ENCODE measurements at places on chromosomes 3 and 15.

DNA sequence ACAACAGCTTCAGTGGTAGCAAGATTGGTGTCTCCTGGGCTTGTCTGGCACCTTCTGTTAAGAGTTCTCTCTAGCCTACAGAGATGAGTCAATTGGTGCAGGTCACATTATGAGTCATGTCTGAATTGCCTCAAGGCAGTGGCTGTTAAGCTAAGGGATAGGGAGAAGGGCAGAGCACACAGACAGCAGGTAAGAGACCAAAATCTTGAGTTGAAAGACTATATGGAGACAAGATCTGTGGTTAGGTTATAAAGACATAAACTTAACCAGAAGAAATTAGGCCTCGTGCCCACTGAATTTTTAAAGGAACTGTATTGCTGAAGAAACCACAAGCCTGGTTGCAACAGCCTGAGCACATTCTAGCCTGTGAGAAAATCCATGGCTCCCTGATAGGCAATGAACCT, 19.2 kb upstream of the KPNA1 start:
- peak; percentile 96 for DNase-seq

GRCh38 chr3:165775824-165776223, 61.4 kb downstream of the BCHE start:
- DNase-seq: no peak

DNA sequence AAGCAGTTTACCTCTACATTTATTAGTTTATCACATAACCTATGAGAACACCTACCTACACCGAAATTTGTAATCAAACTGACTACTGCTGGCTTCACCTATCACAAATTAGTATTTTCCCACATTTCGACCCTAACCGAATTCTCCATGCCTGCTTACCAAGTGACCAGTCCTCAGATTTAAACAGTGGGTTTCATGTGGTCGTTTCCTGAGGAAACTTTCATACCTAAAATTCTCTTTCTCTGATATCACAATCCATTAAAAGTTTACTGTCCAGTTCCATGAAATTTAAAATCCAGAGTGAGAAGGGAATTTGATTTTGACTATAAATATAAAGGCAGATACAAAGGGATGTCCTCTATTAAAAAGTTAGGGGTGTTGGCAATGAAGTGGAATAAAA, 1.9 kb downstream of the PLOD2 start:
- no peak for DNase-seq

- no peak for DNase-seq
Measured at GRCh38 chr3:101248736-101249135, 71.6 kb downstream of the IMPG2 start.

- no peak for DNase-seq
Measured at GRCh38 chr15:83352119-83352518, 67.7 kb upstream of the BNC1 start.

- DNase-seq: peak; percentile 96
Measured at GRCh38 chr3:157499342-157499963, 3.8 kb downstream of the VEPH1 start.

DNA sequence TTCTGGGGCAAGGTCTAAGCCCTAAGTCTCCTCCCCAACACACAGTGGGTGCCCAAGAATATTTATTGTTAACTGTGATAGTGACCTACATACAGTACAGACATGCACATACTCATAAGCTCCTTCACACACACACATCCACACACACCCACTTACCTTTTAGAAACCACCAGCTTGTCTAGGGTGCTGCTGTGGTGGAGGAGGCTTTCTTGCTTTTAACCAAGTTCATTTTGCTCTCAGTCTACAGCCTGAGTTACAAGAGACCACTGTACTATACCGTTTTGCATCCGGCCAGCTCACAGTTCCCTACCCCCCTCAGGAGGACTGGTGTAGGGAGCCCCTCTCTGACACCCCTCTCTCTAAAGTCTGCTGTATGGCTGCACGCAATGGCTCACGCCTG, 16.7 kb downstream of the DAPK2 start:
- no peak for DNase-seq

GRCh38 chr3:40923143-40923542, 276.2 kb upstream of the CTNNB1 start:
- DNase-seq: no peak

GRCh38 chr3:25043749-25044148, 384.3 kb upstream of the RARB start:
- DNase-seq: no peak

GRCh38 chr3:6448011-6448410, 412.9 kb upstream of the GRM7 start:
- no peak for DNase-seq

- DNase-seq: no peak
Measured at GRCh38 chr3:87088430-87088992, 97.6 kb upstream of the VGLL3 start.

DNA sequence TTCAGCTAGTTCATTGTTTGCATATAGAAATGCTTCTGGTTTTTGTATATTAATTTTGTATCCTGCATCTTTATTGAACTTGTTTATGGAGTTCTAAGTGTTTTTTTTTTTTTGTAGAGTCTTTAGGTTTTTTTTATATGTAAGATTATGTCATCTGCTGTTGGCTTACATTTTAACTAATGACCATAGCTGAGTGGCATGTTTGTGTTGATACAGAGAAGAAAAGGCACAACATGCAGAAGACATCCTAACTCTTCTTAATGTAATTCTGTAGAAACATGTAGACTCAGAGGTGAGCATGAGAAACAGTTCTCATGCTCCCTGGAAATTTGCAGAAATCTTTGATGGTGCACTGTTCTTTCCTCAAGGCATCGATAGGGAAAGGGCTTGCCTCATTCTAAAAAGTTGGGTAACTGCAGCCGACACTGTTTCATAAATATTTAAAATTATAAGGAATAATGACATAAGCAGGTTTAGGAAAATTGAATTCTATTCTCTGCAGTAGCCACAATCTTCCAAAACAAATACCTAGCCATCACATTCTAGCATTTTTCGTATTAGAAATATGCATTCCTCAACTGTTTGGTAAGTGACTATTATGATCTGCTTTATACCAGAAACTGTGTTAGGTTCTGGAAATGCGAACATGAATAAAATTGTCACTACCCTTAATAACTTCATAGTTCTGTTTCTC, 499.6 kb upstream of the KCNMB2 start:
- no peak for DNase-seq

DNA sequence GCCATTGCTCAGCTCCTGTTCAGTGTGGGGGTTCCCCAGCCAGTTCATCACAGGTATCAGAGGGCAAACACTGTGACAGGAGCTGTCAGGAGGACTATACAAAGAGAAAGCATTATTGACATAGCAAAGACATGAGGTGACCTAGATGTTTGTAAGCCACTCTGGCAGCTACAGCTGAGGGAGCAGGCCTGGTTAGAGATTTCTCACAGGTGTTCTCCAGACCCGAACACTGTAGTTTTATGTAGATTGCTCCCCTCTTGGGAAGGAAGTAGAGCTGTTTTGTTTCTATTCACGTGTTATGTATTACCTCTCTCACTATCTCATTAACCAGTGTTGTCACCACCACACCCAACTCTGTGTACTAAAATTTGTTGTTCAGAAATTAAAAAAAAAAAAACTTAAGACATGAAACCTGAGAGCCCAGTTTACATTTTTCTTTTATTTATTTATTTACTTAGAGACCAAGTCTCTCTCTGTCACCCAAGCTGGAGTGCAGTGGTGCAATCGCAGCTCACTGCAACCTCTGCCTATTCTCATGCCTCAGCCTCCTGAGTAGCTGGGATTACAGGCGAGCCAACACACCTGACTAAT, 123.7 kb downstream of the RBPMS2 start:
- peak; percentile 56 for DNase-seq

- no peak for DNase-seq
Measured at GRCh38 chr3:56940976-56941375, 119.5 kb upstream of the SPATA12 start.

DNA sequence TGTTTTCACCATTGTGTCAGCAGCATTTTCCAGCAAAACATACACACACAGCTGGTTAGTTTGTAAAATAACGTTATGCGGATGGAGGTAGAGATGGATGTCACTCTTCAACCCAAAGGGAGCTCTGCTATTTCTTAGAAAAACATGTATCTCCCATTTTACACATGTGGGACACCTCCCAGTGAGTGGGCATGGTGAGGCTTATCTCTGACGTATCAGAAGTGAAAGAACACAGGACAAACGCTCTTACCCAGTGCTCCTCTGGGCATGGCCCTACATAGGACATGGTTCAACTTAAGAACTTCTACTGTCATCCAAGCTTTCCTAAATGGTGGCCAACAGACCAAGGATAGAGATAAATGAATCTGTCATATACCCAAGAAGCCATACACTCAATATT, 2.1 kb downstream of the FAM240A start:
- no peak for DNase-seq

DNA sequence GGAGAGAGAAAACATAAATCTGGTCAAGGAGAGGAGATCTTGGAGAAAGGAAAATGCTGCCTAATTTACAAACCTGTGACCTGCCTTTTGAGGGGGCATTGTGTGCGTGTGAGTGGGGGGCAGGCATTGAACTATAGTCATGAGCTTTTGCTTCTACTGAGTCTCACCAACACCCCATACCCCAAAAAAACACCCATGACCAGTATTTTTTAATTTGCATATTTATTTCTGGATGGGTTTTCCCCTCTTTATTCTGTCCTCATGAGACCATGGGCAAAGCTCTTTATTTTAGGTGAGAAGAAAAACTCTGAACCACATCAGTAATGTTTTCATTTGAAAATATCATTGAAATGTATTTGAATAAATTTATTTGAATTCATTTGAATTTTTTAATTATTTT, 20.6 kb downstream of the CD80 start:
- DNase-seq: no peak

DNA sequence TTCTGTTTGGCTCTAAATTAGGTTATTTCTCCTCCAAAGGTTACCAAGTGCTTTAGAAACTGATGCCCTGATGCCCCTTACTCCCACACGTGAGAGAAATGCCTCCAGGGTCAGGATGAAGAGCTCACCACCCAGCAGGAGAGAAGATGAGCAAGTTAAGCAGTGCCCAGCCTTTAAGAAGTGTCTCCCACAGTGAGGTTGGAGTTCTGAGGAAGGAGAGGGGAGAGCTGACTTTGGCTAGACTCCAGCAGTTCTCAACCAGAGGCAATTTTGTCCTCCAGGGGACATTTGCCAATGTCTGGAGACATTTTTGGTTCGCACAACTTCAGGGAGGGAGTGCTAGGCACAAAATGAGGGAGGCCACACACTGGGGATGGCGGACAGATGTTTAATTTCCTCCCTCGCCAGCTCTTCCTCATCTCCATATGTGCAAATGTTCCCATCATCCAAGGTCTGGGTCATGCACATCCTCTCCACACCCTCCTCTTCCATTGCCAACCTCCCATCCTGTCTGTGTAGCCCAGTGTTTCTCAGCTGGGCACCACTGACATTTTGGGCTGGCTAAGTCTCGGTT, 50.6 kb upstream of the SLC7A14 start:
- no peak for DNase-seq

- DNase-seq: peak; percentile 49
Measured at GRCh38 chr3:58508437-58508836, 16.5 kb downstream of the KCTD6 start.

- DNase-seq: no peak
Measured at GRCh38 chr3:135172191-135172869, 377.3 kb downstream of the EPHB1 start.

- DNase-seq: no peak
Measured at GRCh38 chr3:33130144-33130543, 16.3 kb downstream of the CRTAP start.

- peak; percentile 1 for DNase-seq
Measured at GRCh38 chr15:100786139-100786531, 93.5 kb upstream of the ALDH1A3 start.

DNA sequence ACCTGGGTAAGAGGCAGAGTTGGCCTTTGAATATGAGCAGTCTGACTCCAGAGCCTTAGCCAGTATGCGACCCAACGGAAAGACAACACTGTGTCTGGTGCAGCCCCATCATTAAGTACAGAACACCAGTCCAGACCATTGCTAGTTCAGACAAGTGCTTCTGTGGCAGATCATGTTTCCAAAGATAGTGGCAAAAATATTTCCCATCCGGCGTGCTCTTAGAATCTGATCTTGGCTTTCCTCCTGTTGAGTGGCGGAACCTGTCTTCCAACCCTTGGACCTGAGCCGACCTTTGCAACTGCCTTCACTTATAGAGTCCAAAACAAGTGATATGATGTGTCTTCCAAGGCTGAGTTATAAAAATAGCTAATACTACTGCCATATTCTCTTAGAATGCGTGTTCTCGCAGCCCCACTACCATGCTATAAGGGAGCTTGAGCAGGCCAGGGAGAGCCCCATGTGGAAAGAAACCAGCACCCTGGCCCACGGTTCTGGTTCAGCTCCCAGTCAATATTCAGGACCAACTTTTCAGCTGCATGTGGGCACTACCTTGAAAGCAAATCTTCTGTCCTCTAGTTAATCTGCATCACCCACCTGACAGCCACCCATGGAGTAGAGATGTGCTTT, 322.4 kb upstream of the SLCO3A1 start:
- DNase-seq: no peak

DNA sequence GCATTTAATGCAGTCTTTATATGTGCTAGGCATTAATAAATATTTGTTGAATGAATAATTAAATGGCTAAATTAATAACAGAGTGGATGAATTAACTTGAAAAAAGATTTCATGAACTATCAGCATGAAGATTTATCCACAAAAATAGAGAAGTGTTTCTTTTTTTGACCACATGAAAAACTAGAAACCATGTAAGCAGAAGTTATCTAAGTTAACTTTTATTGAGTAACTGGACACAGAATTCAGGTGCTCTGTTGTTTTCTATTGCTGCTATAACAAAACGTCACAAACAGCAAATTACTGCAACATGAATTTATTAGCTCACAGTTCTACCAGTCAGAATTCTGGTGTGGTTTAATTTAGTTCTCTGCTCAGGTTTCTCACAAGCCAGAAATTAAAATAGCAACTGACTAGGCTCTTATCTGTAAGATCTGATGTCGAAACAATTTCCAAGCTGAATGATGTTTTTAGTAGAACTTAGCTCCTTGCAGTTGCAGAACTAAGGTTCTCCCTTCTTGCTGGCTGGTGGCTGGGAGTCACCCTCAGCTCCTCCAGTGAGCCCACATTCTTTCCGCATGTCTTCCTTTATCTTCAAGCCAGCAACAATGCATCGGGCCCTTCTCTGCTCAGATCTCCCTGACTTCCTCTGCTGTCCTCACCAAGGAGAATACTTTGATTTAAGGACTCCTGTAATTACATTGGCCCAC, 810.2 kb upstream of the ALCAM start:
- DNase-seq: no peak

GRCh38 chr3:184343200-184343876, 5.9 kb downstream of the FAM131A start:
- DNase-seq: no peak

DNA sequence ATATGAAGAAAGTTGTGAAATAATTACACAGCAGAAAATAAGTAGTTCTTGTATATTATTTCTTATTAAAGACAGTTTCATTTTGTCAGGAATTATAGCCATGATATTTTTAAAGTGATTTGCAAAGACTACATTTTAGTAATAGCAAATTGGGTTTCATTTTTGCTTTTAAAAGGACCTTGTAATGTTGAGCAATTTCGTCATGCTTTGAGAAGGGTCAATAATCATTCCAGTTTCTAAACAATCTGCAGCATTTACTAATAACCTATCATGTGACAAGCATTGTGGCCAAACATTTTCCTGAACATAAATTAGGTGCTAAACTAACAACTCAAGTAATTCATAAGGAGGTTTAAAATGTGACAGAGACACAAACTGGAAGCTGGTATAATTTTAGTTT, 214.4 kb upstream of the CBLB start:
- DNase-seq: no peak

- DNase-seq: peak; percentile 93
Measured at GRCh38 chr3:124887177-124887931, at the start of gene ITGB5. ITGB5 (minus strand) TSS chr3:124887365; CDS start chr3:124887000, 365 bp downstream.

Measured in islet precursor cell (in vitro differentiated cells).